ENCODE measurements at places on chromosomes 5 and 9.

DNA sequence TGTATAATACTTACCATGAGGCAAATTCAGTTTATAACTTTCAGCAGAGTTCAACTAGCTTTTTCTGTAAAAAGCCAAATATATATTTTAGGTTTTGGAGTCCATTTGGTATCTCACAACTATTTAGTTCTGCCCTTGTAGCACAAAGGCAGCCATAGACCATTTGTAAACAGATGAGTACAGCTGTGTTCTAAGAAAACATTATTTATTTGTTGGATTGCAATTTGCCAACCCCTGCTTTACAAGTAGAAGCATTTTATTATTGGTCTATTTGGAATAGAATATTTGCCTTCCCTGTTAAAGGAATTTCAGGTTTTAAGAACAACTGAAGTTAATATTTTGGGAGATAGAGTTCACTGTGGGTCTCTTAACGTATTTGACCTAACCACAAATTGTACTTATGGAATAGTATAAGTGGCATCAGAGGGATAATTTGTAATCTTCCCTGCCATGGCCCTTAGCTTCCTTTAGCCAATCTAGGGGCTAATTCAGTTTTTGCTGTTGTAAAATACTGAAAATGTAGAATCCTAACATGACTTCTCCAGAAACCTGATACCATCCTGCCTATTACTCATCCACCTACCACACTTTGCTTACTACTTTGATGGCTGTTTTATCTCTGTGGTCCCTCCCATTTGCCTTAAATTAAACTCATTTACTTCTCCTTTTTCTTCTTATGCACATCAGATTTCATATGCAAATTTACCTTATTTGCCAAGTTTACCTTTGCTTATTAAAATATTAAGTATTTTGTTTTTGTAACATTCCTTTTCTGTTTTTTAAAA lies 109.2 kb downstream of the DMXL1 start:
- no peak for DNase-seq

- DNase-seq: no peak
Measured at GRCh38 chr5:18487928-18488480, 853.7 kb downstream of the TAF11L14 start.

GRCh38 chr5:146832985-146833732 lies 45.4 kb downstream of the PPP2R2B start:
- DNase-seq: no peak

DNA sequence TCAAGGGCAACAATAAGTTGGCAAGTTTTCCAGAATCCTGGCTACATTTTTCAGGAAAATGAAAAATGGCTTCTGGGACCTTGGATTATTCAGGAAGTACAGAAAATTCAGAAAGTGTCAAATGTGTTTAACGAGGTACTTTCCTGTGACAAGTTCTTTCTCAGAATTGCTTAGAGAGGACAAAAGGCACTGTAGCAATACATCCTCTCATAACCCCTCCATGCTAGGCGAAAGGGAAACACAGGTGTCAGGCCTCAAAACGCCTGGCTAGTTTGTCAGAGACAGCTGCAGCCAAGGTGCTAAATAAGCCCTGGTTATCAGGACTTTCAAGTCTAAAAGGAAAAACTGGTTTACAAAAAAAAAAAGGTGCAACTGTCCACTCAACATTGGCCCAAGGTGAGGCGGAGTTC lies 115.2 kb downstream of the GNAQ start:
- no peak for DNase-seq

DNA sequence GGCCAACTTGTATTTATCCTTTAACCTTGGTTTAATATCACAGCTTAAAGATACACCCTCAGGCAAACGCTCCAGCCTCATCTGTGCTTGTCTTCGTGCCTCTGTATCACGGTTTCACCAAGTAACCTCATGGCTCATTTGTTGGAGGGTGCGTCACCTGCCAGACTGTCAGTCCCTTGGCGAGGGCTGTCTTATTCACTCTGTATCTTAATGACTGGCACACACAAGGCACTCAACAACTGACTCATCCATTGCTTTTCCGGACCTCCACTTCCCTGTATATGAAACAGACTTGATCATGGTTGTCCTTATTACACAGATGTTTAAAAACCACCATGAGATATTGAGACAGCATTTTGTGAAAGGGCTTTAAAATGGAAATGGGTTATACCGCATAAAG lies 28.0 kb downstream of the LCP2 start:
- no peak for DNase-seq

DNA sequence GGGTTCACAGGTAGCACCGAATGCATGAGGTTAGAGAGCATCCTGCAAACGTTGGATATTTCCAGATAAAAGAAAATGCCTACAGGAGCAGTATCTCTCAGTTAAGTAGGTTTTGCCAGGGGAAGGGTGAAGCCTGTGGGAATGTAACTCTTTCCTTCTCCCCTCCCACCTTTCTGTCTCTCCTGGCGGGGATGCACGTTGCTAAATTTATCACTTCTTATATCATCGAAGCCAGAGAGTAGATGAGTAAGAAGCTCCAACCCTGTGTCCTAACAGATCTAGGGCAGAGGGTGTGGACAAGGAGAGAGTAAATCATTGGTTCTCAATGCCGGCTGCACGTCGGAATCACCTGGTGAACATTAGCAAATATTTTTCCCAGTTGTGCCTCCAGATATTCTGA lies 457.5 kb downstream of the ENC1 start:
- no peak for DNase-seq

Data from brain (organoid and tissue), 16 donors.